ENCODE measurements at places on chromosomes 12 and 14.

- DNase-seq, result no peak
Measured at GRCh38 chr12:20475542-20475941, 107.2 kb downstream of the PDE3A start.

GRCh38 chr12:131801254-131801866 lies 26.8 kb upstream of the MMP17 start:
- no peak for DNase-seq

- DNase-seq, result no peak
Measured at GRCh38 chr12:1310653-1311052, 283.7 kb downstream of the FBXL14 start.

- no peak for DNase-seq
Measured at GRCh38 chr12:24562771-24563431, 386.0 kb downstream of the BCAT1 start.

- DNase-seq, result no peak
Measured at GRCh38 chr12:112645586-112645985, 146.0 kb upstream of the RPH3A start.

DNA sequence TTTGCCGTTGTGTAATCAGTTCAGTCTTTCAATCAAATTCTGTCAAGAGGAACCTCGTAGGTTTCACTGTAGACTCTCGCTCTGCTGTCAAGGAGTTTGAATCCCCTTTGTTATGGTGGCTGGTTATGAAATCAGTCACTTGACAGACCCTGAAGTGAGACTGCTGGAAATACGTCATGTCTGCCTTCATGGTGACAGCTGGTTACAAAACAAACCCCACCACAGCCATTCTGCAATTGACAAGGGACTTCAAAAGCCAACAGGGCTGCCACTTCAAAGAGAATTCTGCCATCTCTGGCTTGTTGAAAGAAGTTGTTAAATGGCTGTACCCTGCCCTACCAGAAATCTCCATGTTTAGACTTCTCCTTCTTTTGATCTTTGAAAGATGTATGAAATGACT lies 286.9 kb downstream of the ERC1 start:
- no peak for DNase-seq

- DNase-seq, result no peak
Measured at GRCh38 chr12:104490850-104491249, 34.1 kb downstream of the CHST11 start.

DNA sequence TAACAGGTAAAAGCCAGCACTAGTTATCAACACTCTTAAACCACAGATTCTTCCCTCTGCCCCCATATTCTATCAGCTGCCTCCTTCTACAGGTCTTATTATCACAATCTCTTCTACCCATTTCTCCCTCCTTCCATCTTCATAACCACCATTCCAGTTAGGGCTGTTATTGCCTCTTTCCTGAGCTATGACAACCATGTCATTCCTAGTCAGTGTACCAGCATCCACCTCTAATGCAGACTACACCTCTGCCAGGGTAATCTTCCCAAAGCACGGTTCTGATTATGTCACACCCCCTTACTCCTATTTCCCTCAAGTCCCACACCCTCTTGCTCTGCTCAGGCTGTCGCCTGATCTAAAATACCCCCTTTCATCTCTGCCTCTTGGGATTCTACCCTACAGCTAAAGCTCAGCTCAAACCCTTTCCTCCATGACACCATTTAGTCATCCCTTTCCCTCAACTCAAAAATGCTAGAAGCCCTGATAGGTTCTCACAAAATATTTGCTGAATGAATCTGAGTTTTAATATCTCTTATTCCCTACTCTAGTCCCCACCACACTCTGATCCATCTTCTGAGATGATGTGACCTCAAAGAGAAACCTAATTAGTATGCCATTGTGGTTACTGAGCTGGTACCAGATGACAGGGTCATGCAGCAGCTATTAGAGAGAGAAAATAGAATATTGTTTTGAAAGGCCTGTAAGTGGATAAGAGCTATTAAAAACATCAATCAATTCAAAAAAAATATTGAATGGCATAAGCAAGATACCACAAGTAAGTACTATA lies 11.7 kb downstream of the RACGAP1 start:
- no peak for DNase-seq

GRCh38 chr12:123752046-123752445 lies 10.1 kb upstream of the DNAH10 start:
- no peak for DNase-seq

All from stimulated activated CD4-positive, alpha-beta T cell treated with anti-CD3 and anti-CD28 coated beads, Interleukin-15, amount 100 ng/mL, for 1 hour (primary cell).